ENCODE measurements at places on chromosomes 13 and 19. TPM values are rescaled to one million over a fixed set of nuclear protein-coding genes. Genes with fewer than 3 reads are reported as not detected.

DNA sequence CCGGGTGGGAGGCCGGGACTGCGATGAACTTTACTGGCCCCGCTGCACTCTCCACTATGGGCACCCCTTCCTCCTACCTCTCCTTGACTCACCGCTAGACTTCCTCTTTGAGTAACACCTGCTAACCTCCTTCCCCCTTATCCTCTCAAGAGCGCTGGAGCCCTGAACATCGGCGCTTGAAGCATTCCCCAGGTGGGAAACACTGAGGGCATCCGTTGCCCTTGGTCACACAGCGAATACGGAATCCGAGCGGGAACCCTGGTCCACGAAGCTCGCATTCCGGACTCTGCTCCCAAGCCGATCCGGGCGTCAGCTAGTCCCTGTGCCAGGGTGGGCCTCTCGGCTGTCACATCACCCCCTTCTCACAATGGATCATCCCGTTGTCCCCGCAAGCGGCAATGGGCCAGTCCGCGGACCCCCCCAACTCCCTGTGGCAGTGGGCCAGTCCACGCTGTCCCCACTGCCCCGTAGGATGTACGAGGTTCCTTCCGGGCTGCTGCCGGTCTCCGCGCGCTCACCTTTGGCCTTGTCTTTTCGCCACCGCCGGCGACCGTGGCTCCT, 4.2 kb downstream of the LIPE start:
- DNase-seq = peak; percentile 62

DNA sequence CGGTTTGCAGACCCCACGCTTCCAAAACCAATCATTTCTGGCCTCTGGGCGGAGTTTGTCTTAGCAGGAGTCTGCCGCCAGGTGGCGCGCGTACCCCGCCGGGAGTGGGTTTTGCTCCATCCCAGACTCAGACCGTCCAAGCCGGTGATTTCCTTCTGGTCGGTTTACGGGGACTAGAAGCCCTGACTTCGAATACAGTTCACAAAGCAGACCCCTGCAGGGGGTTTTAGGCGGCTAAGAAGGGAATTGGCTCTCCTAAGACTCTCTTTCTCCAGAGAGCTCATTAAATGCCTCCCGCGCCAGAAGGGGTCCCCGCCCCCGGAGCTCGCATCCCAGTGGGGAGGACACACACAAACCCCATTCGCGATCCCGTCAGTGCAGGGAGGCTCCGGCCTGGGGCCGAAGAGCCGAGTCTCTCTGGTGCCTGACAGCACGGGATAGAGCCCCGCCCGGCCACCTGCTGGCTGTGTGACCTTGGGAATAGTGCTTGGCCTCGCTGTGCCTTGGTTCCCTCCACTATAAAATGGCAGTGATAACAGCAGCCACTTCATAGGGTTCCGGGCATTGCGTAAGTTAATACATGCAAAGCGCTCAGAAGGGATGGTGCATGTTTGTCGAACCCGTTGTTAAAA, 8.6 kb upstream of the NUP62 start:
- peak; percentile 84 for DNase-seq

GRCh38 chr13:43573802-43574514, 212.8 kb downstream of the ENOX1 start:
- DNase-seq = no peak

DNA sequence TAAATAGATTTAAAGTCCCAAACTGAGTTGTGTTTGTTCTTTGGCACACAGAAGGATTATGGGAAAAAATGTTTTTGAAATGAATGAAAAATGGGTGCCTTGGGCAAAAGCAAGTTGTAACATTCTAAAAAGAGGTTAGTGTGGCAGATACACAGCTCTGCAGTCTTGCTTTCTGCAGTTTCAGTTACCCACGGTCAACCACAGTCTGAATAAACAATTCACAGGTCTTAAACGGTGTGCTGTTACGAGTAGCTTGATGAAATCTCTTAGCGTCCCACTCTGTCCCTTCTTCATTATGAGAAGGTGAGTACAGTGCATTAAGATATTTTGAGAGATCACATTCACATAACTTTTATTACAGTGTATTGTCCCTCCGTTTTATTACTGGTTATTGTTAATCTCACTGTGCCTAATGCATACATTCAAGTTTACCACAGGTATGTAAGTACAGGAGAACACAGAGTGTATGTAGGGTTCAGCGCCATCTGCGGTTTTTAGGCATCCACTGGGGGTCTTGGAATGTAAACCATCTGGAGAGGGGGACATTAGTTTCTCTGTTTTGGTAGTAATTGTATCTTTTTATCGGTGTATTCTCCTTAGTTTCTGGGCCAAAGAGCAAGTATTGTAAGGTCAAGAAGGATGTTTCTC, 8.1 kb downstream of the FARP1 start:
- DNase-seq = no peak

DNA sequence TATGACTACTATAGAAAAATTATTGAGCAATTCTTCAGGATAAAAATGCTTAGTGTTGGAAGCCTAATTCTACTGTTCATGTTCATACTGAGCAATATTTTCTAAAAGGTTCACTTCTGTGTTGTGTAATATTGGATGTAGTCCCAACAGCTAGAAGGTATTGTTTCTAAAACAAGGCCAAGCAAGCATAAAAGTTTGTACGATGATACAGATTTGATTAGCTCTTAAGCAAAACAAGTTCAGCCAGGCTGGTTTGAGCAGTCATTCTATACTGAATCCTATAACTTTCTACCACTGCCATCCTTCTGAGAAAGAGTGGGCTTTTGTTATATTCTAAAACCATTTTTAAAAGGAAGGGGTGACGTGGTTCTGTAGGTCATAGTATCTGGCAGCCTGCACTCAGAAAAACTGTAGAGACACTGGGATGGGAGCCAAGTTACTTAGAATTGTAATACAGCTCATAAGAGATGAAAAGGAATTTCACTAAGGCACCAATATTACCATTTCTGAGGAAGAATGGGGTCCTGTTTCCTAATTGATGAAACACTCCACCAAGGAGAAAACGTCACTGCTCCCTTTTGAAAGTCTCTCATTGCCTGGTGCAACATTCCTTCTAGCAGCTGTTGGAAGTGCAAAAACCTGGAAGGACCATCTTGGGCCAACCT, 275.0 kb upstream of the DACH1 start:
- DNase-seq = no peak

- no peak for DNase-seq
Measured at GRCh38 chr13:73924607-73925006, 209.6 kb downstream of the KLF12 start.

DNA sequence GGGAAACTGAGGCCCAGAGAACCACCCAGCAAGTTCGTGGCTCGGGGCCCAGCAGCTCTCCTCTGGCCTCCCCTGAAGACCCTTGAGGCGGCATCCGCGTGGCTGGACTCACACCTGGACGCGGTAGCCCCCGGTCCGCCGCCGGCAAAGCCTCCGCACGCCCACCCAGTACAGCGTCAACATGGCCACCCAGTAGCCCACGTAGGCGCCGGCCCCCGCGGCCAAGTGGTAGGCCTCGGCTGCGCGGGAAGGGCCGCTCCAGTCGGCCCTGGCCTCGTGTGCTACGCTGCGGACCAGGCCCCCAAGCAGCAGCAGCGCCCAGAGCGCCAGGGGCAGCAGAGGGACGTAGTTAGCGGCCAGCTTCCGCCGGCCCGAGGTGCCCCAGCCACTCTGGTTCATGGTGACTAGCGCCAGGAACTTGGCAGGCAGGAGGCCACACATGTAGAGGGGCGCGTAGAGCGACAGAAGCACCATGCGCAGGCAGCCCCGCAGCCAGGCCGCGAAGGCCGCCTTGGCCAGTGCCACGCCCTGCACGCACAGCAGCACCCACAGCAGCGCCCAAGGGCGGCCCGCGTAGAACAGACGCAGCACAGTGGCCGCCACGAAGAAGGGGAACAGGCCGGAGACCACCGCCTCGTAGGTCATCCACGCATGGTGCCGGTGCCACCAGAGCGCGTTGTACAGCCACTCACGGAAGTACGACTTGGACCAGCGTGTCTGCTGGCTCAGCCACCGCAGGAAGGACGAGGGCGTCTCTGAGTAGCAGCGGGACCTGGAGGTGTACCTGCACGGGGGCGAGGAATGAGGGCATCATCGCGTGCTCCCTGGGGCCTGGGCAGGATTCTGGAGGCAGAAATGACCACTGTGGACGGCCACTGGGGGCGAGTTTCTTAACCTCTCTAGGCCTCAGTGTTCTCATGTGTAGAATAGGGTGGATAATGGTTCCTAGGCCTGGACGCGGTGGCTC, 10.2 kb downstream of the HAS1 start:
- DNase-seq = no peak

- peak; percentile 76 for DNase-seq
Measured at GRCh38 chr19:8361921-8362793, 1.8 kb upstream of the ANGPTL4 start.

GRCh38 chr13:21796775-21797514, 126.1 kb downstream of the FGF9 start:
- no peak for DNase-seq

- DNase-seq = no peak
Measured at GRCh38 chr13:109163037-109163379, 533.6 kb downstream of the MYO16 start.

DNA sequence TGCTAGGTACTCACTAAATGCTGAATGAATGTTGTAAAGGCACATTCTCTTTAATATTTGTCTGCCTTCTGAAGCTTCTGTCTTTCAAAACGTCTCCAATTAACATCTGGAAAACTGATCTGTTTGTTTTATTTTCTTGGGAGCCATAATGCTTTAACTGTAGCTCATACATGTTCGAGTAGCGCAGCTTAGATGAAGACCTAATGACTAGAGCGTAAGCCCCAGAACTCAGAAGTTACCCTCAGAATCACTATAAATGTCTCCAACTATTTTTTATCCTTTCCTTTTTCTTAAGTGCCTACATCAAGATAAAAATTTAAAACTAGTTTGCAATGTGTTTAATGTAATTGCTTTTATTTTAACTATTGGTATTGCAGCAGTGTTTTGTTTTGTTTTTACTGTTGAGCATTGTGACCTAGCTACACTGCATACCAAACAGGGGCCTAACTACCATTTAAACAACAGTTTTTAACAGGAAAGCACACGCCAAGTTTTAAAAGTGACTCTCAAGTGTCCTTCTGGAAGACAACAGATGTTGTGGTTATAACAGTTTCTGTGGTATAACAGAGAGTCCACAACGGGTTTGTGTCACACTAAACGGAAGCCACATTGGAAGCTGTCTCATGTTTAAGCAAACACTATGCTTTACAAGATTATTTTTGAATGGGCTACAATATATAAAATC, 42.0 kb downstream of the MRPL57 start:
- DNase-seq = peak; percentile 34

DNA sequence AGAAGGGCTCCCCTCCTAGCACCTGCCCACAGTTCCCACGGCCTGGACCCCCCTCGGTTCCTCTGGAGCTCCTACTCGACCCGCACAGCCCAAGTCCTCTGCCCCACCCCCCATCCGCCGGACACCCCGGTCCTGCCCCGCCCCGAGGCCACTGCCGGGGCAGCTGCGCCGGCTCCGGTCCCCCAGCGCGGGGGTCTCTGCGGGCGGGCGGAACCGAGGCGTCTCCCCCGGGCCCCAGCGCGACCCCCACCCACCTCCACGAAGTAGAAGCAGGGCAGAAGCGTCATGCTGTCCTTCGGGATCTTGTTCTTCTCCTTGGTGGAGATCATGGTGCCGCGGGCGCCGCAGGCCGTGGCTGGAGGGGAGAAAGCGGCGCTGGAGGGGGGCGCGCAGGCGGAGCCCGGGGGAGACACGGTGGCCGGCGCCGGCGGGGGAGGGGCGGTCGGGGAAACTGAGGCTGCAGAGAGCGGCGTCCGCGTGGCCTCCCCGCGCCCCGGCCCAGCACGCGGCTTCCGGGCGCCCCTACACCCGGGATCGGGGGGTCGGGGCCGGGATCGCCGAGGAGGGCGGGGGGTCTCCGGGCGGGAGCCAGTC, 427 bp downstream of the PLPPR3 start:
- DNase-seq = no peak

Gene FNDC3A
- total RNA-seq = 26.6 TPM

Gene LRRC63
- total RNA-seq = 0.47 TPM

Gene CEACAM4
- total RNA-seq = not detected
